NAMALWA (cell line): ENCODE measurements at places on chromosomes 7 and 10.
A peak's percentile ranks its signal among the peaks of the same experiment; 100 is the strongest.

DNA sequence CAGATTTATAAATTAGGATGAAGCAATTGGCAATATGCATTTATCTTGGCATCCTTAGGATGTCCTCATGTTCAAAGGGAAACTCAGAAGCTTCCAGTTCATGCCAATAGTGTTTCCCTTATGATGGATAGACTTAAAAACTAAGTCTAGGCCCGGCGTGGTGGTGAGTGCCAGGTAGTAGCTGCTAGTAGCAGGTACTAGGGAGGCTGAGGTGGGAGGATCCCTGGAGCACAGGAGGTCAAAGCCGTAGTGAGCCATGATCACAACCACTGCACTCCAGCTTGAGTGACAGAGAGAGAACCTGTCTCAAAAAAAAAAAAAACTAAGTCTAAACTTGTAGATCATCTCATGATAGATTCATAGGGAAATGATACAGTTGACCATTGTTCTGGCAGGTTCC lies 115.0 kb downstream of the DOCK1 start:
- DNase-seq: no peak

DNA sequence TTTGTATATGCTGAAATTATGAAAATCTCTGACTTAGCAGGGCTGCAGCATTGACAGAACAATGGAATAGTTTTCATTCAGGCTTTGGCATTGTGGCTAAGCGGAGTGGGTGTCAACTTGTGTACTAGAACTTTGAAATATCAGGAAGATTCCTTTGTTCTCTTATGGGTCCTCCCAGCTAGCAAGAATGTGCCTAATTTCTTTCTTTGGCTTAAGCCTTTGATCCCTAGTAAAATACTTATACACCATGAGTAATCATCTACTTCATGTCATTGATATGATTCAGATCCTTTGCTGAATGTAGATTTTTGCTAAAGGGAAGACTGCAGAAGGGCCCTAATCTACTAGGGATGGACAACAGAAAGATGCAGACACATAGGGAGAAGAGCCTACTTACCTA lies 6.2 kb downstream of the AVL9 start:
- no peak for DNase-seq

- peak; percentile 23 for DNase-seq
Observed at GRCh38 chr7:108973075-108973474, 403.4 kb downstream of the DNAJB9 start.

DNA sequence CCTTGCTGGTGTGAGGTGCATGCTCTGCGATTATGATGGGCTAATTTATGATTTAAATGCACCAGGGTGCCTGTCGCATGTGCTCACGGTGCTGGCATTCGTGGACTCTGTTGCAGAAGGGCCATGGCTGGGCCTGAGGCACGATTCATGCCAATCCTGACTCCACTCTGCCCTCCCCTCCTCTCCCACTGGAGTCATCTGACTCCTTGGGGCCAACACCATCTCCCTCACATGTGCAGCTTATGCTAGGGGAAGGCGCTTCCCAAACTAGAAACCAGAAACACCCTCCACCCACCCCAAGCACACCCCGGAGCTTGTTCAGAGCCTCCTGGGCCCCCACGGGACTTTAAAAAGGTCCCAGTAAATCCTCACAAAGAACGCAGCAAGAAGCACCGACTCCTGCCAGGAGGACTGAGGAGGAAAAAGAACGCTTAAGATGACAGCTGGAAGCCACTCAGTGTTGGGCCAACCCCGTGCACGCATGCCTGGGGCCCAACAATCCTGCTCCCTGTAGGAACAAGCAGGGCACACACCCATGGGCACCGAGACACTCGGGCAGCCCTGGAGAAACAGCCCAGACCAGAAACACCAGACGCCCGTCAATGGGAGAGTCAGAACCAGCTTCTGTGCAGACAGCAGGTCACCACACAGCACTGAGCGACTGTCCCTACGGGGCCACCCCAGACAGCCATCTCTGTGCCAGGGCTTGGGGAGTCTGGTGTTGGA lies 14.1 kb downstream of the BRI3 start:
- no peak for DNase-seq

- DNase-seq: no peak
Observed at GRCh38 chr7:71145906-71146901, 14.3 kb downstream of the GALNT17 start.

- DNase-seq: no peak
Observed at GRCh38 chr7:13882051-13882450, 107.4 kb downstream of the ETV1 start.

- no peak for DNase-seq
Observed at GRCh38 chr10:11012421-11013295, 5.0 kb upstream of the CELF2 start.

DNA sequence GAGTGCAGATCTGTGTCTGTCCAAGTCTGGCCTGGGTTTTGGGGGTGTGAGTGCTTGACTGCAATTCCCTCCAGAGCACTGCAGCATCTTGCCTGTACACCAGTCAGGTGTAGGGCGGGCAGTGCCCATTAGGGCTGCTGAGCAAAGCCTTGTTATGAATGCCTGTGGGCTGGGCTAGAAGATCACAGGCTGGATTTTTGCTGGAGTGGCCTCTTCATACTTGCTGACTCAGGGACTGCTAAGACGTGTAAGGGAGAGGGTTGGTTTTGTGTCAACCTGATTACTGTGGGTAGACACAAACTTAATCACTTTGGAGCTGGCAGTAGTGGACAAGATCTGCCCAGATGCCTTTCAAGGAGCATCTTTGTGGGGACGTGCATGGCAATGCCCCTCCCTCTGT lies 29.6 kb downstream of the DMBT1 start:
- DNase-seq: no peak

DNA sequence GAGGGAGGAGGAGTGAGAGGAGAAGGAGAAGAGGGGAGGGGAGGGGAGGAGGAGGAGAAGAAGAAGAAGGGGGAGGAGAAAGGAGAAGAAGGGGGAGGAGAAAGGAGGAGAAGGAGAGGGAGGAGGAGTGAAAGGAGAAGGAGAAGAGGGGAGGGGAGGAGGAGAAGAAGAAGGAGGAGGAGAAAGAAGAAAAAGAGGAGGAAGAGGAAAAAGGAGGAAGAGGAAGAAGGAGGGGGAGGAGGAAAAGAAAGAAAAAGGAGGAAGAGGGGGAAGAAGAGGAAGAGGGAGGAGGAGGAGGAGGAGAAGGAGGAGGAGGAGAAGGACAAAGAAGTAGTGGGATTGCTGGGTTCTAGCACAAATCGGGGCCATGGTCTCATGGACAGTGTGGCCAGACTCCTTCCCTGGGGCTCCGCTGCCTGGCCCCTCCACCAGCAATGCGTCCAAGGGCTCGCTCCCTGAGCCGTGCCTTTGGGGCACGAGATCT lies 4.2 kb upstream of the MAFK start:
- DNase-seq: no peak

GRCh38 chr7:107609811-107610261 lies 29.8 kb downstream of the BCAP29 start:
- DNase-seq: no peak

DNA sequence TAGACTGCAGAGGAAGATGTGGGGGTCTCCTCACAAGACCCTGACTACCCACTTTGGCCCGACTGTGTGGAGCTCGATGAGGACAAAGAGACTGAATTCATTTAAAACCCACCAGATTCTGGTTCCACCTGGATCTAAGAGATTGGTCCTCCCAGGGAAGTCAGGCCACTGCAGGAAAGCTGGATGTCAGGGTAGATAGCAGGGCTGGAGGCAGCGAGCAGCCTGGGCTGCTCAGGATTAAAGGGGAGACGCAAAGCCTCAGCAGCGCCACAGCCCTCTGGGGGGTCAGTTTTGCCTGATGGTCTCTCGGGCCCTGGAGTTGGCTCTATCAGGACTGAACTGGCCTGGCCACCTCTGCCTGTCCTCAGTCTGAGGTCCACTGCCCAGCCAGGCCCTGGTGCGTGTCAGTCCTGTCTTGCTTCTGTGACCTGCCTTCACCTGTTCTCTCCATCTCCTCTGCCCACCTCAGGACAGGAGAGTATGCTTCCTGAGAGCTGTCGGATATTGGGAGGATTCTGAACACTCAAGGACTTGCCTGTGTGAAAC lies 12.2 kb upstream of the KLRG2 start:
- DNase-seq: no peak

DNA sequence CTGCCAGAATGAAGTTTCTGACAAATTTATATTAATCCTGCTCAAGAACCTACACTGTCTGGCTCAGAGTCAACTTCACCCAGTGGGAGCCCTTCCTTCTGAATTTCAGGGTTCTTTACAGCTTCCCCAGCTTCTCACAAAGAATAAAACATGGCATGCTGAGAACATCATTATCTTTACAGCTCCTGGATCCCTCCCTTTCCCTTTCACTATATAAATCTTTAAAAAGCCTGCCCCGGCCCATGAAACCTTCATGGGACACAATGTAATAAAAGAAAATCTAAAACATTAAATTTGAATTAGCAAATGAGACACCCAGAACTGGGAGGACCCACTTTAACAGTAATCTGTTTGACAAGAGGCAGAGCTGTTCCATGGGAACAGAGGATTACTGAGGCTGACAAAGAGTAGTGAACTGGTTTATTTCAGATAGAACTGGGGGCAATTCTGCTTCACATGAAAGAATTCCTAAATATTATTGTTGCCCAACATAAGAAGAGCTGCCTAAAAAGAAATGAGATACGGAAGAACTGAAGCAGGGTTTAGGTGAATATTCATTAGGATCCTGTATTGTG lies 222.8 kb downstream of the THSD7A start:
- DNase-seq: no peak

DNA sequence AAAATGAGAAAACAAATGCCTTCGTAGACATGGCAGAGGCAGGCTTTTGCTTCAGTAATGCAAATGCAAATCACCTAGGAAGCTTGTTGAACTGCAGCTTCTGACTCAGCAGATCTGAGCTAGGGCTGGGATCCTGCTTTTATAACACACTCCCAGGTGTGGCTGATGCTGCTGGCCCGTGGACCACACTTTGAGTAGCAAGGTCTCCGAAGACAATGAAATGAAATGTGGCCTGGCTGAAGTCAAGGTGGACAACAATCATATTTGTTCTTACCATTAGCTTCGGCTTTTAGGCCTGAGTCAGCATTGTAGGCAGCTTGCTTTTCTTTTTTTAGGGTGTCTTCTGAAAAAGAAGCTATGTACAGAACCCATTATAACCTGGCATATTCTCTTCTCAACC lies 26.3 kb downstream of the COL17A1 start:
- no peak for DNase-seq
